ENCODE measurements at places on chromosomes 7 and 10.

GRCh38 chr7:102286237-102287110, at the start of gene SH2B2:
SH2B2 (plus strand) TSS chr7:102286868; CDS start chr7:102300551, 13,683 bp downstream.
- H3K36me3 ChIP-seq, result no peaks in the 10 kb centered on the region
- H3K27me3 ChIP-seq, result peaks cover 5% of the 10 kb centered on the region
- peak within 1 kb of the TSS; percentile 91 for H3K4me3 ChIP-seq
- peak within 1 kb of the TSS; percentile 95 for H3K27ac ChIP-seq

DNA sequence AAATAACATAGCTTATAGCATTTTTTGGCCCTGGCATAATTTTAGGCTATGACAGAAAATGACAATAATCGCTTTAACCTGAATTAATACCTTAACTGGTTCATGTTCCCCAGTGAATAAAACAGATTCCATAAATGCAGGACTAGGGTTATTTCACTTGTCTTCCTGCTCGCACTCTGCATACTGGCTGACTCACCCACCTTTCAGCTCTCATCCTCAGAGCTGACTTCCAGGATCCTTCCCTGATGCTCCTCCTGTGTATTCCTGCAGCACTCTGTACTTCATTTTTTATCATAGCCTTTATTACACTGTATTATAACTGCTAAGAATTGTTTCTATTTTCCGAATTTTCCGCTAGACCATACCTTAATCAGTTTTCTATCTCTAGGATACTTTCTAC, 123.7 kb downstream of the AVL9 start:
- no peaks in the 10 kb centered on the region for H3K27me3 ChIP-seq
- H3K27ac ChIP-seq, result no peak overlapping the region
- H3K36me3 ChIP-seq, result no peaks in the 10 kb centered on the region
- no peak for DNase-seq
- no peak overlapping the region for H3K4me3 ChIP-seq

DNA sequence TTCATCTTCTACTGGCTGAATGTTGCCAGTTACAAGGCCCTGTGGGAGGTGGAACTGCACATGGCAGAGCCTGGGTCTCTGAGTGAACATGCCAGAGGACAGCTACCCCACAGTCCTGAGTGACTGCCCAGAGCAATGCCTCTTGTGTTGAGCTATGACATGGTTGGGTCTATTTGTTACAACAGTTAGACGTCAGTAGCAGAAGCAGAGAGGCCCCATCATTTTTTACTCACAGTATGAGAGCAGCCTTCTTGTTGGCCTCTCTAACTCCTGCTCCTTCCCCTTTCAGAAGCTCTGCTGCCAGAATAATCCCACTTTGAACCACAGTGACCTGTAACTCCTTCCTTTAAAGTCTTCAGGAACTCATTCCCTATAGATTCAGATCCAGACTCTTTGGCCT, 30.8 kb upstream of the NRP1 start:
- H3K36me3 ChIP-seq, result no peaks in the 10 kb centered on the region
- no peak overlapping the region for H3K4me3 ChIP-seq
- H3K27ac ChIP-seq, result no peak overlapping the region

DNA sequence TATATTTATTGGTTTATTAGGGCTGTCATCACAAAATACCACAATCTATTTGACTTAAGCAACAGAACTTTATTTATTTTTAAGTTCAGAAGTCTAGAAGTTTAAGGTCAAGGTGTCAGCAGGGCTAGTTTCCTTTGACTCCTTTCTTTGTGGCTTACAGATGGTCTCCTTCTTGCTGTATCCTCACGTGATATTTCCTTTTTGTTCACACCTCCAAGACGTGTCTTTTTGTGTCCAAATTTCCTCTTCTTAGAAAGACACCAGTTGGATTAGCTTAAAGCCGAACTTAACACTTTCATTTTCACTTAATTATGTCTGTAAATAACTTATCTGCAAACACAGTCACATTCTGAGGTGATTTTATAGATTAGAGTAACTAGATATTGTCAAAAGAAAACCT, 631.4 kb upstream of the POT1 start:
- H3K4me1 ChIP-seq, result no peaks in the 10 kb centered on the region
- no peak for DNase-seq
- H3K4me3 ChIP-seq, result no peak overlapping the region
- H3K27ac ChIP-seq, result no peak overlapping the region
- H3K36me3 ChIP-seq, result no peaks in the 10 kb centered on the region
- no peaks in the 10 kb centered on the region for H3K27me3 ChIP-seq

DNA sequence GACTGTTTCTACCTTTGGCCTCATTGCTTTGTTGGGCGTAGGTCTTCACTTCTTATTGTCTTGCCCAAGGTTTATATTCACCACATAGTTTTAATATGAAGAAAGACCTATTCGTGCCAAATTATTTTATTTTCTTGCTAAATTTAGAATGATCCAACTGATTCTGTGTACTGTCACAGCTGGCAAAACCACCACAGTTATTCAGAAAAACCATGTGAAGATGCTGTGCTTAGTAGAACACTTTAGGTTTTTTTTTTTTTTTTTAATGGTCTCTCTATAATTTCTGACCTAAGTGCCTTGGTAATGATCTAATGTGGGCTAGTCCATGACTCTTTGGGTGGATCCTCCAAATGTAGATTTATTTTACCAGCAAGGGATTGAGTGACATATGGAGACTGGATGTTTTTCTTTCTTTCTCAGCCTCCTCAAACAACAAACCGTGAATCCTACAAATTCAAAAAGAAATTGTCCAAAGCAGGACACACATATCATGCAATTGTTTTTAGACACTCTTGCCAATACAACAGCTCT, 243.8 kb downstream of the DYNC1I1 start:
- H3K4me3 ChIP-seq, result no peak overlapping the region
- H3K27ac ChIP-seq, result peak overlapping the region; percentile 45
- no peak for DNase-seq
- H3K4me1 ChIP-seq, result no peaks in the 10 kb centered on the region
- no peaks in the 10 kb centered on the region for H3K36me3 ChIP-seq
- no peaks in the 10 kb centered on the region for H3K27me3 ChIP-seq

DNA sequence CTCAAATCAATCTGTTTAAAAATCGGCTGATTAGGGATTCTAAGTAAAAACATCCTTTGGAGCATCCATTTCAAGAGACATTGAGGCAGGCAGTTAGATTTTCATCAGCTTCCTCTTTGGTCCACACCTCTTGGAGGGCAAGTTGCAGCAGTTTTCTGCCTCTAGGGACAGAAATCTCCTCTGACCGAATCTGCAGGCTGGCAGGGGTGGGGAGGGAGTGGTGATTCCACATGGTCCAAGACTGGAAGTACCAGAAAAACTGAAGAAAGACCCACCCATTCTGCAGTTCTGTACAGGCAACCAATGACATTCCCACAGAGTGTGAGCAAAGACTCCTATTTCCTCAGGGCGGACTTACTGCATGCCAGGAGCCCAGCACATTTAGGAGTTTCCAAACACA, 29.0 kb downstream of the FGFBP3 start:
- H3K4me1 ChIP-seq, result peaks cover 20% of the 10 kb centered on the region
- no peaks in the 10 kb centered on the region for H3K36me3 ChIP-seq
- H3K27me3 ChIP-seq, result no peaks in the 10 kb centered on the region
- H3K27ac ChIP-seq, result no peak overlapping the region

GRCh38 chr10:59362144-59362958, at the start of gene FAM13C:
FAM13C (minus strand) TSS chr10:59362549; CDS start chr10:59362460, 89 bp downstream.
- no peaks in the 10 kb centered on the region for H3K36me3 ChIP-seq
- H3K4me1 ChIP-seq, result peaks cover 66% of the 10 kb centered on the region
- peak within 1 kb of the TSS; percentile 79 for H3K4me3 ChIP-seq

- no peak for DNase-seq
- no peaks in the 10 kb centered on the region for H3K36me3 ChIP-seq
- H3K27ac ChIP-seq, result no peak overlapping the region
- H3K4me1 ChIP-seq, result peaks cover 25% of the 10 kb centered on the region
Measured at GRCh38 chr10:24086296-24087086, 122.4 kb upstream of the KIAA1217 start.

- H3K27me3 ChIP-seq, result no peaks in the 10 kb centered on the region
- H3K27ac ChIP-seq, result no peak overlapping the region
- no peak for DNase-seq
- H3K36me3 ChIP-seq, result no peaks in the 10 kb centered on the region
- no peaks in the 10 kb centered on the region for H3K4me1 ChIP-seq
- no peak overlapping the region for H3K4me3 ChIP-seq
Measured at GRCh38 chr7:110590415-110590814, 500.5 kb upstream of the LRRN3 start.

DNA sequence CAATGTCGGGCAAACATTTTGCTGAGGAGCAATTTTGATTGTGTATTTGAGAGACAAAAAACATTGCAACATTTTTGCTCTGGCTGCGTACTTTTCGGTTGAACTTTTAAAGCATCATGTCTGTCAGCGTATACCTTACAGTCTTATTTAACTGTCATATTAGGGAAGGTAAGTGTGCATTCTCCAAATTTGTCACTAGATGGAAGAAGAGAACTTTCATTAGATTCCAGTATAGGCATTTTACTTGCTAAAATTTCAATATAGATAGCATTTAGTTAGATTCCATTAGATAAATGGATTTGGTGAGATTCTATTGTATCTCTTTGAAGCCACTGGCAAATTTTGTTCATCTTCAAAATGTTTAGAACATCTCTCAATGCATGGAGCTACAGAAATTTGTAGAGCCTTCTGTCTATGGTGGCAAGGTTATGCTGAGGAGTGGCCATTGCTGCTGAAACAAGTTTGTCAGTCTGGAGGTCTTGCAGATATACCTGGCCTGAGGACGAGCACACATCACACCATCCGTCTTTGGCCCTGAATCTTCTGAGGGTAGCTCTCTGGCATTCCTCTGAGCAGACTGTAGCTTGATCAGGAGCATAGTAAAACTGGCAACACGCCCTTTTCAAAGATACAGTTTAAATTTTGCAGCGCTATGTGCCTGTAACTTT, 437.5 kb upstream of the MBL2 start:
- H3K27me3 ChIP-seq, result no peaks in the 10 kb centered on the region
- no peaks in the 10 kb centered on the region for H3K4me1 ChIP-seq
- DNase-seq, result no peak
- no peak overlapping the region for H3K4me3 ChIP-seq
